GM12864 (cell line): ENCODE measurements at places on chromosomes 3 and 15.

- no peak for DNase-seq
Measured at GRCh38 chr3:155270485-155271342, 22.8 kb downstream of the STRIT1 start.

DNA sequence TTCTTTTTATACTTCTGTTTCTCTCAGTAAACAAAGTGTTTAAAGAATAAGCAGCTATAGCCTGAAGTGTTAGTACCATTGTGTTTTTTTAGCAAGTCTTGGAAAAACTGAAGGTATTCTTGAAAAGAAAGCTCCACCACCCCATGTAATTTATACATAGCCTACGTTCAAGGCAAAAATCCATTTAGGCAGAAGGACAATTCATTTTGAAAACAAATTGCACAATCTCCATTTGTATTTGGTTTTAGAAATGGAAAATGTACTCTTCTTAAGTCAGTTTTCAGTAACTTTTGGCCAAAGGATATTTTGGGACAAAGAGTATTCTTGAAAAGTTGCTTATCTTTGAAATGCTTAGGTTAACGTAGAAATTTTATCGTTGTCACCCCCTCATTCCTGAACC lies 34.5 kb downstream of the PTPRG start:
- no peak for DNase-seq

DNA sequence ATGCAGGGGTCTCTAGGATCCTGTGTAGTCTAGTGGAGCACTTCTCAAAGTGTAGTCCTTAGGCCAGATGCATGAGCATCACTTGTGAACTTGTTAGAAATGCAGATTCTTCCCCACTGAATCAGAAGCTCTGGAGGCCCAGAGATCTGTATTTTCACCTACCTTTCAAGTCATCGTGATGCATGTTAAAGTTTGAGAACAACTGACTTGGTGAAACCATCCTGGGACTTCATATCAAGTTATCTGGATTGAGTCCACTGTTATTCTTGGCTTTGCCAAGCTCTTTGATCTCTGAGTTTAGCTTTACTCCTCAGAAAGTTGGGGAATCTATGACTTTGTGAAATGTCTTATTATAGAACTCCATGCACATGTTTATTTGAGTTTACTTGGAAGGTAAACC lies 78.5 kb downstream of the ARNT2 start:
- DNase-seq: no peak

GRCh38 chr15:92417716-92418115 lies 24.0 kb downstream of the ST8SIA2 start:
- no peak for DNase-seq
